ENCODE measurements at places on chromosomes 12 and 14.

DNA sequence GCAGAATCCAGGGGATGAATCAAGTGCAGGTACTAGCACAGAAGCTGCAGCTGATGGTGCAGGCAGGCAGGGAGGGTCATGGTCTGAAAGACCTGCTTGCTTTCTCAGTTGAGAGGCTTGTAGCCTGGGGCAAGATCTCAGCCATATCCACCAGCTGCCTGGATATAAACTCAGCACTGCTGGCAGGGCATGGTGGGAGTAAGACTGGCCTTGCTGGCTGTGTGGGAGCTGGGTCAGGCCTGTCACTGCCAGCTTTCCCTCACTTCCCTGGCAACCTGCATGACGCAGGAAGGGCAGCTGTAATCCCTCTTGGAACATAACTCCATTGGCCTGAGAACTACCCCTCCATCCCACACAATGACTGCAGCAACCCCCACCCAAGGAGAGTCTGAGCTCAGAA is 230.1 kb downstream of the ANO6 start:
- no peak for DNase-seq

DNA sequence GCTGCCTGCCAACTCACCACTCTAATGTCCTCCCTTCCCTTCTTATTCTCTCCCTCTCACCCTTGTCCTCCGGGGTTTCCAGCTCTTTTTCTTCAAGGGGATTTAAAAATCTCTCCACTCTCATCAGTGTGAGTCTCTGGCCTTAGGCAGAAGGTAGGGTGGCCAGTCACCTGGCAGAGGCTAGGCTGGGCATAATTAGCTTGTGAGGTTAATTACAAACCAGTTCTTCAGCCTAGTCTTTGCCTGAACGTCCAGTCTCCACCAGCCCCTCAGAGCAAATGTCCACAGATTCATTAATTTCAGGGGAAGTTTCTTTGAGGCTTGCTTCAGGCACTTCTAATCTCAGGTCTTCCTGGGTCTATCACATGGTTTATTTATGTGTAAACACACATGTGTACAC is 6.7 kb downstream of the KRT7 start:
- DNase-seq: no peak

GRCh38 chr12:21851151-21851550 is 76.6 kb upstream of the KCNJ8 start:
- DNase-seq: no peak

GRCh38 chr12:30345744-30346471 is 349.8 kb downstream of the IPO8 start:
- DNase-seq: no peak

DNA sequence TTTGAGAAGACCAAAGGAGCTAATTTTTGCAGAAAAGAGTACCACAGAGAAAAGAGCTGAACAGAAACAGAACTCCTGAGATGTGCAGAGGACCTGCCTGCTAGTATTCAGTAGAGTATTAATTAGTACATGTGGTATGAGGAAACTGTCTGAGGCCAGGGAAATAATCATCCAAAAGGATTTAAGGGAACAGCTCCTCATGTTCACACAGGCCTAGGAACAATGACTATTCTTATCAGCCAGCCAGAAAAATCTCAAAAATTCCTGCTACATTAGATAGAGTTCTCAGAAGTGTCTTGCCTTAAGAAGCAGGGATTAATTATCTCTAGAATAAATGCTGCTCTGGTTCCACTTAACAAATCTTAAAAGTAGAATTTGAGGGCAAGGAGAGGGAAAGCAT is 36.4 kb downstream of the PKP2 start:
- DNase-seq: no peak

DNA sequence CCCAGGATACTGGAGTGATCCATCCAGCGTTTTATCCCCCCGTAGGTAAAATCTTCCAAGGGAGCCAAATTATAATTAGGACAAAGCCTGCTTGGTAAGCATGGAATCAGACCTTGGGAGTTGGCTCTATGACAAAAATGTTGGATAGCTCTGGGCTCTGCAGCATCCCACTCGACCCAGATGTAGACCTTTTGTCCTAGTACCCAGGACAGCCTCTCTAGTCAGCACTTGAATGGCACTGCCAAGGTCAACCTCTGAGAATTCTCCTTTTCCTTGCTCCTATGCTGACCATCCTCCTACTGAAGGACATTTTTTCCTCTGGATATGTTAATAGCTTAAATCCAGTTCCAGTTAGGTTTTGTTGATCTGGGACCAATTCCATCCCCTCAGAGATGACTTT is 104.7 kb upstream of the SLC35F4 start:
- DNase-seq: no peak

GRCh38 chr14:101590616-101591015 is 29.3 kb downstream of the DIO3 start:
- DNase-seq: no peak

DNA sequence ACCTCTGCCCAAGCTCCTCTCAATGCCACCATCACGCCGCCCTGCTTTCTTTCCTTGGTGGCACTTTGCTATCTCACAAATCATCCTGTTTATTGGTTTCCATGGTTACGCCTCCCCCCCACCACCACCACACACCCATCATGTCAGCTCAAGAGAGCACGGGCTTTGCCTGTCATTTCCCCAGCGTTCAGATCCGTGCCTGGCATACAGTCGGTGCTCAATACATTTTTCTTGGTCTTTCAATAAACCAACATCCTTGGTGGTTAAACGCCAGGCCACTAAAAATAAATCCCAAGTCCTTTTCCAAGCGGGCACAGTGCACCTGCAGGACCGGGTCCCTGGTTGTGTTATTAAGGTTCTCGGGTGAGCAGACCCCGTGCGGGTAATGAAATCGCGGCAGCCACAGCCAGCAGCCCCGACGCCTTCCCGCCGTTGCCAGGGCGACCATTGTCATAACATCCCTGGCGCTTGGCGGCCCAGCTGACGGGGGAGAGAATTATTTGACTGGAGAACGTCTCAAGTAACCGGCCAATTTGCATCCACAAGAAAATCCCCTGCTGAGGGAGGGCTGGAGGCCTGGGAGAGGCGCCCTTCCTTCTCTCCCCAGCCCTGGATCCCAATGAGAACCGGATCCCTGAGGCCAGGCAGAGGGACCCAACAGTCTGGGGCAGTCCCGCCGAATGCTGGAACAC is 92.9 kb downstream of the KSR2 start:
- DNase-seq: no peak

GRCh38 chr14:103123634-103124500 is 606 bp downstream of the TNFAIP2 start:
- no peak for DNase-seq

DNA sequence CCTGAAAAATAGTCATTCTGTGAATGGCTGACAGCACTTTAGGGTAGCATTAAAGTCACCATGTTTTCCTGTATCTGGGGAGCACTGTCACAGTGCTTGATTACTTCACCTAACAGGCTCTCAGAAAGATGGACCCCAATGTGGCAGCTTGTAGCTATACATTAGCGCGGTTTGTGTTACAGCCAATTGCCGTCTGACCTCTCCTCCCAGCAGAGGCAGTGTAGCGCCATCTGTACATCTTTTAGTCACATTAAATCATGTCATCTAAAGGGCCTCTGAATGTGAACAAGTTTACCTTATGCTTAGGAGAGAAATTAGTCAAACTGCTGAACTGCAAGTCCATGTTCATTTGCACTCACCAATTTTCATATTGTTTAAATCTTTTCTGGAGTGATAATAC is 113.7 kb downstream of the LMO3 start:
- DNase-seq: no peak

DNA sequence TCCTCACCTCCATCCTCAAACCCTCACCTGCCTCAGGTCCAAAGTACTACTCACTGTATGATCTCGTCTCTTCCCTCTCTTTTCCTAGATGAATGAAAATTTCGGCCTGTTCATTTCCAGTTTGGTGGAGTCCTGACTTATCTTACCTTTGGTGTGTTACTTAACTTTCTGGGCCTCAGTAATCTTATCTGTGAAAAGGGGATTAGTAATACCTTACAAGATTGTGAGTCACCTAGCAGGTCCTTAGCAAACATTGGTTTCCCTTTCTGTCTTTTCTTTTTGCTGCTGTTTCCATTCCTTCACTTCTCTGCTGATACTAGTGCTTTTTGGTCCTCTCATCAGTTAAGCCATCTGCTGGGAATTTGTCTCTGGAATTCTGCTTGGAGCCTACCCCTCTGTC is 52.8 kb downstream of the AKAP6 start:
- DNase-seq: no peak

- DNase-seq: peak; percentile 32
Observed at GRCh38 chr12:89051065-89051677, 301.1 kb downstream of the DUSP6 start.

DNA sequence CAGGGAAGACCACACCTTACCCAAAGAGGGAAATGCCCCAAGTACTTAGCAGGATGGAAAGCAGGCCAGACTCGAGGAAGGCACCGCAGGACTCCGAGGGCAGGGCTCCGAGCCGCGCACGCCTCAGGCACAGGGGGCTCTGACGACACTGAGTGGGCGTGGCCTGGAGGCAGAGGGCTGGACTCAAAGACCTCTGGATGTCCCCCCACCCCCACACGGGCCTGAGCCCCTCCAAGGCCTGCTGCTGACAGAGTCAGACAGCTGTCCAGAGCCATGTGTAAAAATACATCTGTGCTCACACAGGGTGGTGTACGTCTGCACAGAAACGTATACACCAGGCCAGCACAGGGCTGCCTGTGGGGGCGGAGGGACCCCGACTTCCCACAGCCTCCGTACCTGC is 1.4 kb downstream of the AKT1 start:
- no peak for DNase-seq

GRCh38 chr12:72677846-72678245 is 405.7 kb downstream of the TRHDE start:
- DNase-seq: no peak

DNA sequence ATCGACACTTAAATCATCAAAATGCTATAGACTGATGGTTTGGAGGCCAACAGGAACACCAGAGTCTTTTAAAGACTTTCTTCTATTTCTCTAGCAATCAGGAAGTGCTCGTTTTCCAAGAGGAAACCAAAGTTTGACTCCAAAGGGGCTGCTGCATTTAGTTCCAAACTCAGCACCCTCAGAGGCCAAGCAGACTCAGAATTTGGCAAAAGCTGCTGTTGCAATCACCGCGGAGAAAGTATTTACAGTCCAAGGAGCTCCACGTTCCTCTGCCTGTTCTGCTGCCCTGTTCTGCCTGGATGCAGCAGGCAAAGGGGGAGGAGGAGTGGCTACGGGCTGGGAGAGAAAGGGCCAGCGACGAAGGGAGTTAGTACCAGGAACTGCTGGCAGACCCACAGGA is 325.1 kb downstream of the BCL11B start:
- no peak for DNase-seq

- no peak for DNase-seq
Observed at GRCh38 chr12:64419696-64420095, 15.5 kb downstream of the XPOT start.

DNA sequence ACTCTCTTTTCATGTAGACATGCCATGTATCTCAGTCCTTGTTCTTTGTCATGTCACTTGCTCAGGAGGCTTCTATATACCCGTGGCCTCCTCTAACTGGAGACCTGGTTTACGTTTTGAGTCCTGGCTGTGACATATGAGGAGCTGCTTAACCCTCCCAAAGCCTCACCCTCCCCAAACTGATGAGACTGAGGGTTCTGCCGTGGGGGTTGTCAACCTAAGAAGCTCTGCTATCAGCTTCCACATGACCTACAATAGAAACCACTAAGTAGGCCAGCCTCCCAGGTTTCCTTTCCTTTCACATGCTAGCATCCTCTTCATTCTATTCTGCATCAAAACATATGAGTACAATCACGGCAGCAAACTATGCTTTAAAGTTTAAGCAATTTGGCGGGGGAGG is 76.8 kb upstream of the WSCD2 start:
- no peak for DNase-seq

DNA sequence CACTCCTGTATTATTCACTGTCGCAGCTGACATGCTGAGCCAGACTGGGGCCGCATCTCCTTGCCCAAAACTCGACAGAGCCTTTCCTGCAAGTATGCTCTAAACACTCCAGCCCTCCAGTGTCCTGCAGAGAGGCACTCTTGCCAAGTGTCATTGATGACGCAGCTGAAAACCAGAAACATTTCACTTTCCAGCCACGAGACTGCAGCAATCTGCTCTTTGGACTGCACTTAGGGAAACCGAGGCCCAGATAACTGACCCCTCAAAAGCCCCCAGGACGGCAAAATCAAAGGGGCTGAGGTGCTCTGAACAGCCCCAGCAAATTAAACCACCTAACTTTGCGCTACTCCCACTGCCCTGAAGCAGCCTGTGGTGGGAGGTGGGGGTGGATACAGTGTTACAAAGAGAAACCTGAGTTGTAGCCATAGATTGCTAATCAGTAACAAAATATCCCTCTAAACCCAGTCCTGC is 2.6 kb downstream of the CCDC85C start:
- no peak for DNase-seq

DNA sequence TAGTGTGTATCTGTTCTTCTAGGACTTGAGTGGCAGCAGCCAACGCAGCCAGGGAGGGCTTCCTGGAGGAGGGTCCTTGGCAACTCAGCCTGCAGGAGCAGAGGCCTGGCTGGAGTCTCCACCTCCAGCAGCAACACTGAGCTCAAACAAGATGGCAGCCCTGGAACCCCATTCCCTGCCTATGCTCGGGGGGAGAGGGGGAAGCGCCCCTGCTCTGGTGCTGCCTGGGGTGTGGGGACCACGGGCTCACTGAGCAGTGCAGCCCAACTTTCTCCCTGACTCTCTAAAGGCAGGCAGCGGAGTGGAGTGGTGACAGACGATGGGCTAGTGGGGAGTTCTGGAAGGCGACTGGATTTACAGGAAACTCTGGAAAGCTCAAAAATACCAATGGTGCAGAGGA is 160.7 kb downstream of the CALM1 start:
- no peak for DNase-seq

GRCh38 chr12:98516111-98516873 is 902 bp downstream of the TMPO start:
- DNase-seq: no peak

DNA sequence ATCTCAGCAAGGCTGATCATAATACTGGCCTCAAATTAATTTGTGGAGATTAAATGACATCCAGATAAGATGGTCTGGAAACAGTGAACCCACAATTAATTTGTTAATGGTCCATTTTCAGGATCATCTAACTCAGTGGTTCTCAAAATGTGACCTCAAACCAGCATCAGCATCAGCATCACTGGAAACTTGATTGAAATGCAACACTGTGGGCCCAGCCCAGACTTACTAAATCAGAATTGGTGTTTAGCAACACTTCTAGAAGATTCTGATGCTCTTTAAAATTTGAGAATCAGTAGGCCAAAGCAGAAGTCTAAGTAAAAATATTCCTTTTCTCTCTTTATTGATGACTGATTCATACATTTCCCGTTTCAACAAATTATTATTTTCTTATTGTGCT is 10.7 kb upstream of the KRT82 start:
- DNase-seq: no peak

- DNase-seq: no peak
Observed at GRCh38 chr12:46472893-46473633, 100.5 kb upstream of the SLC38A2 start.

GRCh38 chr14:39492267-39492666 is 60.0 kb upstream of the FBXO33 start:
- DNase-seq: no peak

DNA sequence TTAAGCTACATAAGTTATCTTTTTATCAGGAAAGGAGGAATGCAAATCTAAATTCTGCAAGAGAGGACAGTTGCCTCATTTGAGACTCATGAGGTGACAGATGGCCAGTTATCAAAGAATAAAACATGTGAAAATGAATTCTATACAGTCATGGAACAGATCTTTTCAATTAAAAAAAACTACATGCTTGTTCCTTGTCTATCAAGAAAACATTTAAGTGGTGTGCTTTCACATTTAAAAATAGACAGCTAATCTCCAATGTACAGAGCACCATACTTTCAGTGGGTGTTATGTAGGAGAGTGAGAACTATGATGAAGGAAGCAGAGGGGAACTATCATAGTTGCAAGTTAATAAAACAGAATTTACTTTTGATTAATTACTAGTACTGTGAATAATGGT is 76.7 kb upstream of the TTC7B start:
- no peak for DNase-seq

All from CMK (cell line).